T-helper 17 cell (primary cell): ENCODE measurements at places on chromosomes 16 and 17. TPM values are rescaled to one million over a fixed set of nuclear protein-coding genes. Genes with fewer than 3 reads are reported as not detected.

KRTAP4-5 gene
- not detected for total RNA-seq

CES4A gene
- 17.8 TPM for total RNA-seq

- no peak for DNase-seq
Observed at GRCh38 chr17:79775632-79776031, 2.3 kb upstream of the CBX2 start.

DNA sequence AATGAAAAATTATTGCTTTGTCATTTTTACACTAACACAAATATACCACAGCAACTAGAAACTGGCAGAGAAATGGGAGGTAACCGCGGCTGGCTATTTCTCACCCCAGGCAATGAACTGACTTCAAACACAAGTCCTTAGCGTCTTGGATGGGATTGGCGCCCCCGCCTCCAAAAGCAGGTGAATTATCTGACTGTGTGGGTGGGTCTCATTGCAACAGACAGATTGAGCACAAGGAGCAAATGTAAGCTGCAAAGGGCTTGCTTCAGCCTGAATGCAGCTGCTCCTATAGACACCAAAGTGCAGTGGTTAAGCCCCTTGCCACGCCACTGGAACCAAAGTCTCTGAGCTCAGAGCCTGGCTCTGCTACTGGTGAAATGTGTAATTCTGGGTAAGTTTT, 225.0 kb downstream of the XYLT1 start:
- no peak for DNase-seq

AANAT gene
- total RNA-seq = not detected

EFNB3 gene
- total RNA-seq = not detected

GRCh38 chr17:62588109-62588508, 39.4 kb upstream of the MRC2 start:
- no peak for DNase-seq
